ENCODE measurements at places on chromosomes 6 and 20.

DNA sequence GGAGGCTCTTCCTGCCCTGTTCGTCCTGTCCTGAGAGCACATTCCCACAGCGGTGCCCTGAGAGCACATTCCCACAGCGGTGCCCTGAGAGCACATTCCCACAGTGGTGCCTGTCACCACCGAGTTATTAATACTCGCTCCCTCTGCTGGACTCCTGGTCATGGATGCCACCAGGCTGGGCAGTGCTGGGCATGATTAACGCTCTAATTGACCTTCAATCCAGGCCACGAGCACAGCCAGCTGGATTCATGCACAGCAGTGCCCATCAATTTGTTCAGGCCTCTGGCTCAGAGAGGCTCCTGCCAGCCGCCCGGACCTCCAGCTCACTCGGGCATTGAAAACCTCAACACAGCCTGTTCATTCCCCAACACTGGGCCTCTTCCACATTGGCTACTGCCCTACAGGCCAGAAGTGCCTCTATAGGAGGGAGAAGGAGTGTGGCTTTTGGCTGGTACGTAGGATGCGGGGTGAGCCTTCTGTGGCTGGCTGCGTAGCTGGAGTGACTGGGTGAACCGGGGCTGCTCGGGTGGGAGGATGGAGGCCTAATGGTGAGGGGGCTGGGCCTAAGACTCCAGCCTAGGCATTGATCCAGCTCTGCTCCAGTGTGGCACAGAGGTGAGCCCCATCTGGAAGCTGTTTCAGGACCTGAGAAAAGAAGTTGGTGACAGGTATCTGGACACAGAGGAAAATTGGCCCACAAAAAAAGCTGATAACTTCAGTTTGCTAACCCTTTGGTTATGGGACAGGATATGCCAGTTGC, 9.3 kb downstream of the IP6K3 start:
- no peak for DNase-seq

DNA sequence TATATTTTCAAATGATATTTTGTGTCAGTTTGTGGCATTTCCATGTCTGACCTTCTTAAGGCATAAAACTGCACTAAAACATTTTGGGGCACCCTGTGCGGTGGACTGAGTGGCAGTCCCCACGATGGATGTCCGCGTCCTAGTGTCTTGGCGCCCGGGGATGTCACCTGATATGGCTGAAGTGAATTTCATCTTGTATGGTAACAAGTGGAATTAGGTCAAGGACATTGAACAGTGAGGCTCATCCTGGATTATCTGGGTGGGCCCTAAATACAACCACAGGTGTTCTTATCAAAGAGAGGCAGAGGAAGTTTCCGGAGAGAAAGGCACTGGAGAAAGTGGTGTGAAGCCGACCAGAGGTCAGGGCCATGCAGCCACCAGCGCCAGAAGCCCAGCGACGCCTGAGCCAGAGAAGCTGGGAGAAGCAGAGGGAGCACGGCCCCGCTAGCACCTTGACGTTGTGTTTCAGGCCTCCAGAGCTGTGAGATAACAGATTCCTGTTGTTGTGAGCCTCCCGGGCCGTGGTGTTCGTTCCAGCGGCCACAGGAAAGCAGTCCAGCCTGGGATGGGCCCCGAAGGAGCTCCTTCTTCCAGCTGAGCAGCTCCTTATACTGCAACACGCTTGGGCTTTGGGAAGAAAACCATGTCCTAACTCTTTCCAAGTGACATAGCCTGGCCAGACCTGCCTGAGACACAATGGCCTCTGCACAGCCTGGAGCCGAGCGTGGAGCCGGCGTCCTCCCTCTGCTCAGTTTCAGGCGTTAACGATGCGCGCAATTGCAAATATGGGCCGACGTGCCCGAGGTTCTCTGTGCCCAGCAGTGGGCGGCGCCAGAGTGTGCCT, 22.5 kb downstream of the THBS2 start:
- no peak for DNase-seq

- no peak for DNase-seq
These were observed 42.3 kb upstream of the FRMD1 start for GRCh38 chr6:168121303-168121665.

DNA sequence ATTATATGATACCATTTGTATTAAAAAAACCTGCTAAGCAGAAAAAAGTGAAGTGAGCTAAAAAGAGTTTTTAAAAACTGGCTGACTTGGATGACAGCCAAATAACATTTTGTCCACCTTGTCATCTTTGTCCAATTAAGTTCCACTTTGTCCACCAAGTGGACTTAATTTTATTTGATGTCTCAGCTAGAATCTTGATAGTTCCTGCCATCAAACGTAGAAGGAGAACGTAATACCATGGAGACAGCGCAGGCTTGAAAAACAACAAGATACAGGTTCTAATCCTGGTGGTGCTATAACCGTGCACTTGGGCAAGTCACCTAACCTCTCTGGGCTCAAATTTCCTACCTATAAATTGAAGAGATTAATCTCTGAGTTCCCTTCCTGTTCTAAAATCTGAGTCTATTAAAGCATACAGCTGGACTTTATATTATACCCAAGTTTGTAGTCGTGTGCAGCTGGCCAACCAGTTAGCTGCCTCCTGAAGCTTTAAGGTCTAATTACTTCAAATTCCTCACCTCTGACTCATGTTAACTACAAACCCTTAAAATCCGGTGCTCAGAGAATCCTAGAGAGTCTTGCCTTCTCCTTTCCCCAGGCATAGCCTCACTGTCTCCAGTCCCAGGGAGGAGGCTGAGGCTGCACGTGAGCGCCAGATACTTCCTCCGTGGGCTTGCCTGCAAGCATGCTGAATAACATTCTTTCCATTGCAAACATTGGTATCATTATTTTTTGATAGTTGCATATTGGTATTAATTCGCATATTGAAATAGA, 16.8 kb downstream of the TMEM244 start:
- DNase-seq = peak; percentile 27
